AG04450 (cell line): ENCODE measurements at places on chromosomes 7 and 10.

GRCh38 chr10:97842656-97843280 is 6.9 kb upstream of the GOLGA7B start:
- no peak for DNase-seq

DNA sequence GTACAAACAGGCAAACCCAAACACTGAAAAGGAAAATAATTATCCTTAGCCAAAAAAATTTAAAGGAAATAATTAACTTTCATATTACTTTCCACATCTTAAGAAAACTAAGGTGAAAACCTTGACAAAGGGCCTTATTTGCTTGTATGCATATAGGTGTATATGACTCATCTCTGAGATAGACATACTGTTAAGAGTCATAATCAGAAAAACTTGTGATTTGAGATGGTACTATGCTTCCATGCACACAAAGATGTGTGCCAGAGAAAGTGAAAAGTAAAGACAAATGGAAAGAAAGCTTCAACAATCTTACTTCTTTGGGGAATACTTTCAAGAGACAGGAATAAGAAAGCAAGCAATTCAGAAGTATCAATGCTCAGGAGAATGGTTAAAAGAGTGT is 3.3 kb upstream of the CACNA2D1 start:
- DNase-seq, result no peak

DNA sequence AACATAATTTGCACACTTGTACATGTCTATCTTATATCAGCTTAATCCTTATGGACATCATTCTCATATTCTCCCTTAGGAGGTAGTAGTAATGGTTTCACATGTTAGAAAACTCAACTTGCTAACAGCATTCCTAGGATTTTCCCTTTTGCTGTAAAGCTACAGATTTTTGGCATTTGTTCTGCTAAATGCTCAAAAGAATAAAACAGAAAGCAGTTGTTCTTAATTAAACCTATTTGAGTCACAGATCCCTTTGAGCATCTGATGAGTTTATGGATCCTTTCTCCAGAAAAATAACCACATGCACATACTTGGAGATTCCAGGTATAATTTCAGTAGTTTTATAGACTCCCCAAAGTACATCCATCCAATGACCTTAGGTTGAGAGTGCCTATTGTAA is 122.9 kb upstream of the BET1 start:
- DNase-seq, result no peak

- DNase-seq, result peak; percentile 30
Observed at GRCh38 chr7:96388620-96389383, 66.9 kb upstream of the SLC25A13 start.

DNA sequence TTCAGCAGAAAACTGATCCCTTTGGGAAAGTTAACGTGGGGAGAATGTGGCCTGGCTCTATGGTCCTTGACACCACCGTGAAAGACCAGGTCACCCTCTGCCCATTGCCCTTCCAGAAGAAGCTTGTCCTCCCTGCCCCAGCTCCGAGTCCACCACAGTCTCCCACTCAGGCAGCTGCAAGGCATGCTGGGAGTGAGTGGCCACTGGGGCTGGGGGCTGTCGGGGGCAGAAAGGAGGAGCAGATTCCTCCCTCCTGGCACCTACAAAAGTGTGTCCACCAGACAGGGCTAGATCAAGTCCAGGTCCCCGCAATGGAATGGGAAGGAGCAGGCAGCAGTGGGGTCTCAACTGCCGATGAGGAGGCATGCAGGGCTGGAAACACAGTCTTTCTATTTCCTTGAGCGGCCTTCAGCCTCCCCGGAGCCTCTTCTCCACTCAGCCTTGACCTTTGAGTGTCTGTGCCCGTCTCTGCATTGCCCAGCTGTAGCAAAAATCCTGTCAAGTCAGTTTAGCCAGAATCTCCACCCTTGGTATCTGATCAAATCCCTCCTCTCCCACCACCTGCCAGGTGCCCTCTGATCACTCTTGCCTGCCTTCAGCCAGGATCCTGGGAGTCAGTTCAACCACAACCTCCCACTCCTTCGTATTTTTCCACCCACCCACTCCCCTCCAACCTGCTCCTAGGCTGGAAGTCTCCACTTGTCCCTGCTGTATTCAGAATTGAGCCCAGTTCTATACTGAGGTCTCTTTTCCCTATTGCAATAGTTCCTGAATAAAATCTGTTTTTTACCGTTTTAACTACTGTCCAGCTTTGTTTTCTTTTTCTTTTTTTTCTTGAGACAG is 6.9 kb upstream of the ZNF316 start:
- DNase-seq, result no peak

- no peak for DNase-seq
Observed at GRCh38 chr7:54339073-54339472, 203.1 kb upstream of the VSTM2A start.

DNA sequence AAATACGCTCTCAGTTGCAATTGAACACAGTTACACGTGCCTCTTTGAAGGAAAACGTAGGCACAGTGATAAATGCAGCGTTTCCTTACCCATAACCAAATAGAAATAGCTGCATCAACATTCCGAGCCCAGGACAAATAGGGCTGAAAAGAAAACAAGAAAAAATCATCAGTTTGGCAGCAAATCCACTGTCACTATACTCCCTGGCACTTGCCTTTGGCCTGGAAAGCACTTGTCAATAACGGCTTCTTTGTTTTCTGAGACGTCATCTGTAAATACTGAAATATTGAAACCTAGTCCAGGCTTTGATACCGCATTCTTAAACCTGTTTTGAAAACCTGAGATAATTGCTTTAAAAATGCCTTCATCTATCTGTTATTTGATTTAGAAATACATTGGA is 167.2 kb upstream of the AKR1E2 start:
- DNase-seq, result no peak

DNA sequence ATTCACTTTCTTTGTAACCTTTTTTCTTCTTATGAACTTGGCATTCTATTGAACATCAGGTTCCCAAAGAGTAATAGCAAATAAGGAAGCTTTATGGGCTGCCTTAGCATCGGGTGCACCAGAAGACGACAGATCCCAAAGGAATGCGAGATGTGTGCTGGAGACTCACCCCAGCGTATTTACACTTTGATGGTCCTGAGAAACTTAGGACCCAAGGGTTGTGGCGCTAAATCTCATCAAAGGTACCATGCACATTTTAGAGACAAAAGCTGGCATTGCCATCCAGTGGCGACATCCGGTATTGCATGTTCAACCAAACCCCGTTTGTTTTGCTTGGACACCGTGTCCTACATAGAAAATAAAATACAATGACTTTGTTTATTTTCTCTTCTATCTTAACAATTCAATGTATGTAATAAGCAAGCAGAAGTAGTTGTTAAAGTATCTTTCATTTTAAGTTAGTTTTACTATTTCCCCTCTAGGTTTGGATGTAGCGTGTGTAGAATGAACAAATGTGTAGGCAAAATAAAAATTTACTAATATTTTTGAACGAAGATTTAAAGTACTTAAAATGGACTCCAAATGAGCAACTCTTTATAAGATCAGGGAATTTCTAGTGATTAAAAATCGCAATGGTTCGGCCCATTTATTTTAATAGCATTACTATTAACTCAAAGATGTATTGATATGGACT is 1154.8 kb downstream of the GATA3 start:
- peak; percentile 26 for DNase-seq

DNA sequence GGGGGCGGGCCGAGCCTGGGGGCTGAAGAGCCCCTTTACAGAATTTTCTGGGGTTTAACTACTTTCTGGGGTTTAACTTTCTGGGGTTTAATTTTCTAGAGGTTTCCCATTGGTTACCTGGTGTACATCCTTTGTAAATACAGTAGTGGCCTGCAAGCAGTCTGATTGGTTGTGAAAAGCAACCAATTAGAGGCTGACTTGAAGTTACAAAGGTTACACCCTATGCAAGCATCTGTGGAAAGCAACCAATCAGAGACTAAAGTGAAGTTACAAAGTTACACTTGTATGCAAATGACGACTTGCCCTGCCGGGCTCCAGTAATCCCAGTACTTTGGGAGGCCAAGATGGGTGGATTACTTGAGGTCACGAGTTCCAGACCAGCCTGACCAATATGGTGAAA is 27.4 kb downstream of the GTF2I start:
- no peak for DNase-seq

DNA sequence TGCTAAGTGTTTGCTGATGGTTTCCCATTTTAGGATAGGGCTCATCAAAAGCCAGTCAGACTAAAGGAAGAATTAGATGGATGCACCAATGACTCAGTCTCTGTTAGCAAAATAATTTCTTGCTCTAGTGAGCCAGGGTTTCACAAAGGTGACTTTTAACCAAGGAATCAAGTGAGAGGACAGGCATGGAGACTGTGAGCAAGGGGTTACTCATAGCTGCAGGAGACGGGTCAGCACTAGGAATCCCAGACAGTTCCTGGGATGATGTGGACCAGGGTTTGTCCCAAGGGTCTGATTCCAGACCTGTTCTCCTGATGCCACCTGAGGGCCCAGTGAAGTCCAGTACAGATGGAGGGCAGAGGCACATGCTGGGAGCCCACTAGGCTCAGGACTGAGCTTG is 138.1 kb downstream of the NOC3L start:
- no peak for DNase-seq

DNA sequence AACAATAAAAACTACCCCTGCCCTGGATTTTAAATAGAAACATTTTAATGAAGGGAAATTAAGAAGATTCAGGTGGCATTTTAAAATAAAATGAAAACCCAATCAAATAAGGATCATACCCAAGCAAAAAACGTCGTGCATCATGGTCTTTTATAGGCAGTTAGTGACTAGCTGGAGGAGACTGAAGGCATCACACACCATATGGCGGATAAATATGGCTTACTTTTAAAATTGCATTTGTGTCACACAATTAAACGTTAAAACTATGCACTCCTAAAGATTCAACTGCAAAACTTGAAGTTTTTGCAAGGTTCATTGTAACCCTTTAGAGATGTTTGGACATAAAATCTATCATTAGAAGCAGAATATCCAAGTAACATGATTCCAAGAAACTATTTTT is 200.1 kb upstream of the NRG3 start:
- no peak for DNase-seq

GRCh38 chr10:103241262-103242011 is 4.2 kb upstream of the RPEL1 start:
- DNase-seq, result no peak

GRCh38 chr7:38463277-38464225 is 167.6 kb downstream of the AMPH start:
- DNase-seq, result peak; percentile 45

DNA sequence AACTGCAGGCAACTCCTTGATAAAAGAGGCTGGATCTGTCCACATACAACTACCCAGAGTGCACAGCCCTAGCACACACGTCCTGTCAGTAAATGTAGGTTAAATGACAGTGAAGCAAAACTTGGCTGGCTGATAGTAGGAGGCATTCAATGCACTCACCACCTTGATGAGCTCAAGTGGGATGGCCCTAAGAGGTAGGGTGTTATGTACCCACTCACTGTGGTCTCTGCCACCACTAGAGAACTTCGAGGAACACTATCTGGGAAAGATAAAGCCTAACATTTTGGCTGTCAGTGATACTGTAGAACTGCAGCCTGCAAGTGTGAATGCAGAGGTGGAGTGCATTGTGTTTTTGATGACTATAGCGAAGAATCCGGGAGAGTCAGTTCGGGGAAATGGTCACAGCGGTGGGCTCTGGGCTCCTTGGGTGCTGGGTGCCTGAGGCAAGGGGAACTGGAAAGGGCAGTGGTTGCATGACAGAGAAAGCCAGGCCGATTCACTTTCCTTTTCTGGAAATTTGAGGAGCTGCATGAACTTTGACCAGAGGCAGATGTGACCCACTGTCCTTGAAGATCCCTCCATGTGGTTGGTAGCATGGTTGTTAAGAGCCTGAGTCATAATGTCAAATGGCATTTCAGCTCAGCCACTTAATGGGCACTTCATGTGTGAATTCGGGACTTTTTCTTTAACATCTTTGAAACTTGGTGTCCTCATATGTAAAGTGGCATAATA is 93.1 kb upstream of the ZPBP start:
- no peak for DNase-seq

DNA sequence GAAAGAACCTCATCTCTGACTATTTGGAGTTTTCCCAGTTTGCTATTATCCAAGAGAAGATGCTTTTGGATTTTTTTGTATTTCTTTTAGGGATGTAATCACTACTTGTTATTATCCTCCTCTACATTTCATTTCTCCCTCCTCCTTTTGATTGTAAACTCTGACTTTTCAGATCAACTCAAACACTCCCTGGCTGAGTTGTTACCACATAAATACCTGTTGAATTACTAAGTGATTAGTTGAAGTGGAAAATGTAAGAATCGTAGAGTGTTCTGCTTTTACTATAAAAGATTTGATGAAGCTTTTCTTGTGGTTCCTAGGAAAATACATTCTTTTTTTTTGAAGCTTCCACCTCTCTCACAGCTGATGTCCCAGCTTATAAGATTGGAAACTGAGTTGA is 164.1 kb upstream of the C1GALT1 start:
- DNase-seq, result no peak

DNA sequence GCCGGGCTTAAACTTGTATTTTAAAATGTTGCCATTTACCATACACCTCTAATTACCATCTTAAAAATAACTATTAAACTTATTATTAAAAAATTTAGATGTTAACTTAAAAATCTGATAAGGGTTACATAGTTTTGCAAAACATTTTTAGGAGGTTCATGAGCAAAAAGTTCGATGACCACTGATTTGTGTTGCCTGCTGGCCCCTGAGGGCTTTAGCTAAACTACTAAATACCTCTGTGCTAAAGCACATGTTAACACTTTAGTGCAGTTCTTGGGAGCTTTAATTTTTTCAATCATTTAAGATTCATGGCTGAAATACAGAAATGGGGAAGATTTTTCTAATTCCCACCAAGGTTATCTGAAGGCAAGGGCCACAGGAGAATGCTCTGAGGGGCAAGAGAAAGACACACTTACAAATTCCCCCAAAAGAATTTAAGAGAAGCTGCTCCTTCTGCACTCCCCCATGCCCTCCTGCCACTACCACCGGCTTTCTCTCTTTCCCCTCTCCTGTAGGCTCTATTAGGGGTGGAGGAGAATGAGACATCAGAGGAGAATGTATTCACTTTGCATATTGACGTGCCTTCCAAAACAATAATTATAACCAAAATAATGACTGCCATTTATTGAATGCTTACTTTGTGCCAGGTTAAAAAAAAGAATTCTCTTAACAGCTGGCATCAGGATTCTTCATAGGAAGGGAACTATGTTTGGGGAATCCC is 106.2 kb downstream of the RTKN2 start:
- no peak for DNase-seq

GRCh38 chr10:133129071-133129858 is 30.8 kb upstream of the KNDC1 start:
- no peak for DNase-seq

DNA sequence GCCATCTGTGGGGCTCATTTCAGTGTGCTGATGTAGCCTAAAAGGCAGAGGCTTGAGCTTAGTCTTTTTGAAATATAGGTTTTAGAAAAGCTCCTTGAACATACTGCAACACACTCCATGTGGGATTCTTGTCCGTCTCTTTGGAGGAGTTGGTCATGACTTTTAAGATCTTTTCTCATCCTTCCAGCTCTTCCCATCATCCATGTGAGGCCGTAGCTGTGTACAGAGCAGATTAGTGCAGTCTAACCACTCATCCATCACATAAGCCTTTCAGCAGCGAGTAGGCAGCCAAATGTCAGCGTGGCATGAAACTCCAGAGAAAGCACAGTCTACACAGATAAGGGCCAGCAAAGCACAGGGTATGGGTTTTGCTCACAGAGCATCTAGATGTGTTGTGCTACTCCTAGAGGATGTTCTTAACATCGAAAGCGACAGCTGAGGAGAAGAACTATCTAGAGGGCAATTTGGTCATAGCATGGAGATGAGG is 28.1 kb upstream of the NPVF start:
- DNase-seq, result no peak
